ENCODE measurements at places on chromosomes 4 and X.

DNA sequence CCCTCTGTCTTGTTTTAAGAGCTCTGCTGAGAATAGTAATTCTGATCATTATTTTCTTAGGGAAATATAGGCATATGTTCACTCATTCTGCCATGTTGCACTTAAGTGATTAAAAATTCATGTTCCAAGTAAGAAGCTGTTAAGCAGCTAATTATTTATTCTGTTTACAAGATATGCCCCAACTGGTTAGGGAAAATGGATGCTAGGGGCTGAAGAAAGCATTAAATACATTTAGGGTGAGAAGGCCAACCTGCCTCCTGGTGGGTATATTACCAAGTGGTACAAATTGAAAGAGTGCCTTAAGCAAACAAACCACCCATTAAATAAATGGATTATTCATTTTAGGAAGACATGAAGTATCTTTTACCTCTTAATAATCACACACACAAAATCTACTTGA lies 392.6 kb upstream of the EPHA5 start:
- DNase-seq: no peak

DNA sequence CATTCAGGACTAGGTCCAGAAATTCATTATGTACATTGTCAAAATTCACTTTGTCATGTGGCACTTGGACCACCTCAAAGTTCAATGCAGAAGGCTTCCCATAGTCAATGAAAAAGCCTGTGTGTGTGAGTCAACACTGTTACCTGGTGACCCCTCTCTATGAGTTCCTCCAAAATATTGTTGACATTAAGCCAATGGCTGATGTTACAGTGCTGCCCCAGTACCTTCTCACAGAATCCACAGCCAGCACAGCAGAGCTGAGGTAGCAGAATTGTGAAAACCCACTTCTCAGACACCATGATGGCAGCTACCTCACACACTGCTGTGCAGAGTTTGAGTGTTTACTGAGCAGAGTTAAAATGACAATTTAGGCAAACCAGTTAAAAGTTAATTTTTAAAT lies 22.4 kb upstream of the UGT2B4 start:
- no peak for DNase-seq

DNA sequence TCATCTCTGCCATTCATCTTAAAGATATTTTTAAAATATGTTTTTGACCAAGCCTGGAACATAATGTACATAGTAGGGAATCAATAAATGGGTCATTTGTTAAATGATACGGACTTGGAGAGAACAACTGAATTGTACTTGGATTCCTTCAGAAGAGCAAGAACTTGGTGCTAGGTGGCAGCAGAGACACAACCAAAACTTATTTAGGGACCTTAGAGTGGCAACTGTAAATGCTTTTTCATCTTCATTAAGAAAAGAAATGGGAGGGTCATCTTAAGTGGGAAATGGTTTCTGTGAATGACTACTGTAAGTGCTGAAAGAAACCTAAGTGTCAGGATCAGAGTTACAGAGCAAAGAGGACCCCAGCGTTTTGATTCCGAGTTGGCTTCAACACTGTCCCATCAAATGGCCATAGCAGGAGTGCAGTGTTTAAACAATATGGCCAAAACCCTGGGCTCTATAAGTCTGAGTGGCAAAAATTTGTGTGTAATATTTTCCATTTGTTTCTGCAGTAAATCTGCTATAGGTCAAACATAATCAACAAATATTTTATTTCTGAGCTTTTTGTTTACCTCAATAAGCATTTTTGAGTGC lies 213.6 kb downstream of the PALLD start:
- peak; percentile 79 for DNase-seq

DNA sequence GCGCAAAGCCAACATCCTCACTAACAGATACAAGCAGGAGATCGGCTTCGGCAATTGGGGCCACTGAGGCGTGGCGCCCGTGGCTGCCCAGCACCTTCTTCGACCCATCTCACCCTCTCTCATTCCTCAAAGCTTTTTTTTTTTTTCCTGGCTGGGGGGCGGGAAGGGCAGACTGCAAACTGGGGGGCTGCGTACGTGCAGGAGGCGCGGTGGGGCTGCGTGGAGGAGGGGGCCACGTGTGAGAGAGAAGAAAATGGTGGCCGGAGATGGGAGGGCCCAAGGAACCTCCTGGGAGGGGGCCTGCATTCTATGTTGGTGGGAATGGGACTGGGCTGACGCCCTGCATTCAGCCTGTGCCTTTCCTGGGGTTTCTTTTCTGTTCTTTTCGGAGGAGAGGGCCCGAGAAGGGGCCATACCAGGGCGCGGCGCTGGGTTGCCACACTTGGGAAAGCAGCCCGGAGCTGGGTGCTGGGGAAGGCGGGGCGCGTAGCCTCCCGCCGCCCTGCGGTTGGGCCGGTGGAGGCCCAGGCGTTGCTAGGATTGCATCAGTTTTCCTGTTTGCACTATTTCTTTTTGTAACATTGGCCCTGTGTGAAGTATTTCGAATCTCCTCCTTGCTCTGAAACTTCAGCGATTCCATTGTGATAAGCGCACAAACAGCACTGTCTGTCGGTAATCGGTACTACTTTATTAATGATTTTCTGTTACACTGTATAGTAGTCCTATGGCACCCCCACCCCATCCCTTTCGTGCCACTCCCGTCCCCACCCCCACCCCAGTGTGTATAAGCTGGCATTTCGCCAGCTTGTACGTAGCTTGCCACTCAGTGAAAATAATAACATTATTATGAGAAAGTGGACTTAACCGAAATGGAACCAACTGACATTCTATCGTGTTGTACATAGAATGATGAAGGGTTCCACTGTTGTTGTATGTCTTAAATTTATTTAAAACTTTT lies 4.5 kb downstream of the MID1IP1 start:
- peak; percentile 66 for DNase-seq

DNA sequence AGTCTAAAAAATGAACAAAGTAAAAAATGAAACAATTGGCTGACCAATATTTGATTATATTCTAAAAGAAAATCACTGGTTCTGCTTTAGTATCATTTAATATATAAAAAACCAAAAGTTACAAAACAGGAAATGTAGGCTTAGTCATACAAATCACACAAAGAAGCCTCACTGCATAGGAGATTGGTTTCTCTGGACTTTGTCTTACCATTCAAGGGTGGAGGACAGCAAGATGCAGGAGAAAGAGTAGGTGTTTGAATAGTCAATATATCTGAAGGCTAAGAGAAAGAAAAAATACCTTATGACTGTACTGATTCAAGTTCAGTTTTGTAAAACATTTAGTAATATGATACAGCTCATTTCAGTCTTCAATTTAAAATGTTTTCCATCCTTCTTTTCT lies 28.6 kb upstream of the TAF9B start:
- DNase-seq: peak; percentile 0

DNA sequence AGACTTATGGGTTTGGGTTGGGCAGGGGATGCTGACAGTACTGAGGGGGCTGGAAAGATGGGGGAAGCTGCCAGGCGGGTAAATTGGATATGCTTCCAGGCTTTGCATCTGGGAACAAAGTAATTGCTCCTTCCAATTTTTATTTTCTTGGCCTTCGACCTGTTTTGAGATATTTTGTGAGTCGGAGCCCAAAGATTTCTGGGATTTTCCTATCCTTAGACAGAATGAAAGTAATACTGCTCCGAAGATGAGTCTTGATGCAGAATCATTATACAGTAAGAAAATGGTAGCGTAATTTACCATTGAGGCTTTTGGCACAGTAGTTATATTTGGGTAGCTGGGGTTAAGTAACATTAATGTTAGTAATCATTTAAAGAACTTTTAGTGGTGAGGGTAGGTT lies 1.4 kb downstream of the SMARCA5 start:
- DNase-seq: no peak

DNA sequence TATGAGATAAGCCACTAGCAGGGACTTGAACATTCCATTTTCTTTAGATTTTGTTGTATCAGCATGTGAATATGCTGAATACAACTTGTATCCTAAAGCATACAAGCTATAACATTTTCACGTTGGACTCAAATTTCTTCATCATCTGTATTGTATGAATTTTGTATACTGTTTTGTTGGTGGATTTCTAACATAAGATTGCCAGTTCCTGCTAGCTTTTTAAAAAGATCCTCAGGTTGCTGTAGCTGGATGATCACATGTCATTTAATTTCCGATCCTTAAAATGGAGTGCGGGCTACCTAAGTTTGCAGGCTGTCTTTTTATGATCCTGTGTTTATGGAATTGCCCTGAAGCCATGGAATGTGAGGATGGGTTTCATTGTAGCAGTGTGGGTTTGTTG lies 6.9 kb downstream of the PDLIM5 start:
- no peak for DNase-seq

- peak; percentile 29 for DNase-seq
These were observed 31.5 kb downstream of the KLHL8 start for GRCh38 chr4:87188932-87189331.

DNA sequence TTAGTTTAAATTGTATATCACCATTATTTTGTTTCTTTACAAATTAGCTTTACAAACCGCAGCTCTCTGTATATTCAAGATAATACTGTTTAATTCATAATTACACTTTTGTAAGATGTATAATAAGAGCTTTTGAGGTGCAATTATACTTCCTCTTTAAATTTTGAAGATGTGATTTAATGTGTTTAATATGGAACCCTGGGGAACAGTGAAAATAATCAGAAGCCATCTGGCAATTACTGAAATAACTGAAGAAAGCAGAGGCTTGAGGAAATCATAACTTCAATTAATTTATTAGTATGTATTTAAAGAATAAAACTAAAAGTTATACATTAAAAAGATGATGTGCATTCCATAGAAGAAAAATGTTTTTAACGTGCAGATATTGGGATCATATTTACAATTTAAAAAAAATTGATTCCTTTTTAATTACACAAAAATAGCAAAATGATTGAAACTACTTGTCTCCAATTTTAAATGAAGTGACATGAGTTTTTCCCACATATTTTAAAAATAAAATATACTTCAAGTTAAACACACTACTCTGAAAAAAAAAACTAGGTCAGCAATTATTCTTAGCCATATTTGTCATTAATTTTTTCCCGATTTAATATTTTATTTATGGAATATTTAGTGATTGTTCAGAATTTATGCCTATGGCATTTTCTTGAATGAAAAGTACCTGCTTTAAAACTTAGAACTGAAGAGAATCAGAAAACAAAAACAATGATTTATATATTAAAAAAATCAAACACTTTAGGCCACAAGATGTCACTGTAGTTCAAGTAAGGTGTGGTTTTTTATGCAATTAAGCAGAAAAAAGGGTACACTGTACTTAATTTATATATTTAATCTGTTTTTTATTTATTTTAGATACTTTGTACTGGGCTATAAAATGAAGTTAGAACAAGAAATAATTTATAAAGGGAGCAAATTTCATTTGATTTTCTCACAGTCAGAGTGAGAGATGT lies 942.7 kb upstream of the NDST4 start:
- DNase-seq: peak; percentile 14

GRCh38 chr4:29538889-29539646 lies 1181.1 kb upstream of the PCDH7 start:
- no peak for DNase-seq

- DNase-seq: peak; percentile 69
These were observed 24.4 kb downstream of the TXK start for GRCh38 chr4:48109413-48110263.

- DNase-seq: no peak
These were observed 1117.6 kb upstream of the PRKX start for GRCh38 chrX:4830880-4831557.

- no peak for DNase-seq
These were observed 34.3 kb upstream of the NLGN4X start for GRCh38 chrX:6262959-6263358.

DNA sequence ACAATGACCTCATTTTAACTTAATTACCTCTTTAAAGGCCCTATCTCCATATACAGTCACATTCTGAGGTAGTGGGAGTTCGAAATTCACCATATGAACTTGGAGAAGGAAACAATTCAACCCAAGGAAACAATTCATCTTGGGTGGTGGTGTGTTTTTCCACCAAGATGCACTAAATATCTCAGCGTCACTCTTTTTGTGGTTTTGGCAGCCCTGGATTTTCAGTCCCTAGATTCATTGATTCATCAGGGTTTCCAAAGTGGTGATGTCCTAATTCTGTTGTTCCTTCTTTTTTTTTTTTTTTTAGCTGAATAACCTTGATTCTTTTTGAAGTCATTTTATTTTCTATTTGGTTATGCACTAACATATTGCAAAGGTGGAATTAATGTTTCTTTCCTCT lies 162.6 kb upstream of the RAPGEF2 start:
- no peak for DNase-seq

- DNase-seq: no peak
These were observed 238.1 kb downstream of the BMPR1B start for GRCh38 chr4:94995684-94996394.

GRCh38 chrX:106585478-106585877 lies 26.3 kb upstream of the RADX start:
- no peak for DNase-seq

DNA sequence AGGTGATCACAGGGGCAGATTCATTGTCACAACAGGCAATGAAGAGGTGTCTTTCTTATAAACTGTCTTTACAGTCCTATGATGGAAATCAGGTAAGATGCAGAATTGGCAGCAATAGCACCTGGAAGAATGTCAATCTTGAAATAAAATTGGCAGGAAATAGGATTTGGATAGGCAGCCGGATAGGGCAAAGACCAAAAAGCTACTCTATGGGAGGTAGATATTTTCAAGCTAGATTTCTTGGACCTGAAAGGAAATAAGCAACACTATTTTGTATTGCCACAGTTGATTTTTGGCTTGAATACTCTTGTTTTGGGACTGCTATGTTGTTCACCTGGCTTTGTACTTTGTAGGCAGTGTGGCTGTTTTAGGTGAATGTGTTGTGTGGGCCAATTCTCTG lies 314.2 kb downstream of the SLC7A11 start:
- no peak for DNase-seq

DNA sequence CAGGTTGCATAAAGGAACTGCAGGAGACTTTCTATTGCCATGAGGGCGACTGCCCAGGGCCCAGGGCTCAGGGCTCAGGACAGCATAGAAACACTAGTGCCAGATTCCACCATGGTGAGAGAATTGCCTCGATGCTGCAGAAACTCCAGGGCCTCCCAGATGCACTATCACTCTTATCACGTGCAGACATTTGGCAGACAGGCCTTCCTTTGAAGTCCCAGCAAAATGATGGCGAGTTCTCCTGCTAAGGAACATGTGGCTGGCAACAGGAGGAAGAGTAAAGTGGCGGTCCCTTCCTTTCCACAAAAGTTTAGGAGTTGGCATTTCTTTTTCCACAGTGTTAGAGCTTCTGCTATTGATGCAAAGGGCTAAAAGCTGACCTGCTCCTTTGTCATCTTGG lies 214.0 kb upstream of the LNX1 start:
- no peak for DNase-seq

DNA sequence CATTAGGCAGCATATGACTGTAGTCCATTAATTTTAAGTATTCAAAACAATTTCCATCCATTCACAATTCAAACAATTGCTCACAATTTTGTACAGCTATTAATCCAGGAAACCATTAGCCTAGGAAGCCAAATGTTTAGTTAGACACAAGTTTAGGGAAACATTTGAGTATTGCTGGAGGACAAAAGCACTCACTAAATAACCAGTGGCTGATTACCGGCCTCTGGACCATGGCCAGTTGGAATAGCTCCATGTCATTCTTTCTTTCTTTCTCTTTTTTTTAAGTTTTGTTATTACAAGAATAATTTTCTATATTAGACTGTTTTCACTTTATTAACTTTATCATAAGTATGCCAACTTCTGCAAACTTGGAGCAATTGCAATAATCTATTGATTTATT lies 31.3 kb downstream of the TRIML2 start:
- DNase-seq: peak; percentile 5

- no peak for DNase-seq
These were observed 28.5 kb upstream of the CCDC110 start for GRCh38 chr4:185500035-185500434.

Data from dermis blood vessel endothelial cell (primary cell).